ENCODE measurements at places on chromosomes 4 and X.

- DNase-seq: no peak
Observed at GRCh38 chr4:98630737-98631454, 27.5 kb downstream of the TSPAN5 start.

DNA sequence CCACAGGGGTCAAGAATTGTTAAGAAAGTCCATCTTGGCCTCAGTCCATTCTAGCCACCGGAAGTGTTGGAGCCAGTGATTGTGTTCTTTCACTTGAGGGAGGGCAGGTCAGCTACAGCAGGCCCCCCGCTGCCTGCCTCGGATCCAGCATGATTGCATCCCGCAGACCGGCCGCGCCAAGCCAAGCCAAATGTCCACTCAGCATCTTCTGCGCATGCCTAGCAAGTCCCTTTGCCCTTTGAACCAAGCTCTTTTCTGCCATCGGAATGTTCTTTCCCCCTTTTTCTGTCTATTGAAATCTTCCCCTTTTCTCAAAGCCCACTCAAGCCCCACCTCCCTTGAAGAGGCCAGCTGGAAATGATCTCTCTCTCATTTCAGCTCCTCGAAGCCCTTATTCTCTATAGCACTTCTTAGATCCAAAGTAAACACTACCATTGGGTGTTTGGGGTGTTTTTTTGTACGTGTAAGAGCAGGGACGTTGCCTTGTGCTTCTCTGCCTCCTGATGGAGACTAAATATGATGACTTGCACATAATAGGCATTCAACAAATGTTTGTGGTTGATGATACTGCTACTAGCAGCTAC lies 147.8 kb upstream of the BCOR start:
- peak; percentile 78 for DNase-seq

DNA sequence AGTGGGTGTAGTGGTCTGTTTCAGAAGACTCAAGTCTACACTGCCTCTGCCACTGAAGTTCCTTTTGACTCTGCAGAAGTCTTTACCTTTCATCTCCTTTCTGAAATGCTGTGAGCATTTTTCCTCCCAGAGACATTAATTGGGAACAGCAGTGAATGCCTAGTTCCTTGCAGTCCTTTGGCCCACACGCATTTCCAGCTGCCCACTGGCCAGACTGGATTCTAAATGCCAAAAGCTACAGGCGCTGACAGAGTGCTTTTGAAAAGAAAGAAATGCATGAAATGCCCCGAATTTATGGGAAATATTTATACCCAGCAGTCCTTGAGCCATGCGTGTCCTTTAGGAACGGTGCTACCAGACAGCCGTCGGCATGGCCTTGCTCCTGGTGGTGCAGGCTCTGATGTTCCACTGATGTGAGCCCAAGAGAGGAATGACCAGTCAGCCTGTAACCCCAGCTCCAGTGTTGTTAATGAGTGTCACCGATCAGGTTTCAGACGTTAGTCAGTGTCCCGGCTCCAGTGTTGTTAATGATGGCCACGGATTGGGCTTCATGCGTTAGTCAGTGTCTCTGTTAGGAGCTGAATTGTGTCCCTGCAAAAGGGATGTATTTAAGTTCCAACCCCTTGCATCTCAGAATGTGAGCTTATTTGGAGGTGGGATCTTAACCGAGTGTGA lies 132.6 kb downstream of the TBL1X start:
- DNase-seq: no peak

- DNase-seq: peak; percentile 1
Observed at GRCh38 chr4:67250131-67250896, 295.0 kb downstream of the CENPC start.

DNA sequence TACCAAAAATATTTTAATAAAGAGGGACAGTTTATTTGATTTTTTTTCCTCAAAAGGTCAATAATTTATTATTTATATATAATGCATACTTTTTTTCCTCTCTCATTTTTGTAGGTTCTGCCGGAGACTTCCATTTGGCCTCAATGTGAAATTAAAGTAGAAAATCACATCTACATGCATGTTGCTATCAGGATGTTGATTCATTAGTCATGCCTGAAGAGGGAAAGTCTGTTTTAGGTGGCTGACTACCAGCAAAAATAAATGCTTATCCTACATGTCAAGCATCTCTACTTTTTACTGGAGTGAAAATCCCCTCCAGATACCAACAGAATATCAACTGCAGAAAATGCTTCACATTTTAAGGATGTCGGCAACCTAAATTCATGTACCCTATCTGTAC lies 41.5 kb downstream of the KIAA0232 start:
- DNase-seq: peak; percentile 51

- peak; percentile 58 for DNase-seq
Observed at GRCh38 chr4:141102367-141102766, 30.9 kb downstream of the RNF150 start.

DNA sequence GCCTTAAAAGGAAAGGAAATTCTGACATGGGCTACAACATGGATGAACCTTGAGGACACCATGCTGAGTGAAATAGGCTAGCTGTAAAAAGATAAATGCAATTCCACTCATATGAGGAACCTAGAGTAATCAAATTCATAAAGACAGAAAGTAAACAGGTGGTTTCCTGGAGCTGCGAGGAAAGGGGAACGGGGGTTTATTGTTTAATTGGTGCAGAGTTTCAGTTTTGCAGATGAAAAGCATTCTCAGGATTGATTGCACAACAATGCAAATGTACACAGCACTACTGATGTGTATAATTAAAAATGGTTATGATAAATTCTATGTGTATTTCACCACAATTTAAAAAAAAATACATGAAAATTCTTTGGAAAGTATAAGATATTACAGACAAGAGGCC lies 24.0 kb downstream of the PLRG1 start:
- DNase-seq: no peak
